ENCODE measurements at places on chromosomes 6 and 20.

DNA sequence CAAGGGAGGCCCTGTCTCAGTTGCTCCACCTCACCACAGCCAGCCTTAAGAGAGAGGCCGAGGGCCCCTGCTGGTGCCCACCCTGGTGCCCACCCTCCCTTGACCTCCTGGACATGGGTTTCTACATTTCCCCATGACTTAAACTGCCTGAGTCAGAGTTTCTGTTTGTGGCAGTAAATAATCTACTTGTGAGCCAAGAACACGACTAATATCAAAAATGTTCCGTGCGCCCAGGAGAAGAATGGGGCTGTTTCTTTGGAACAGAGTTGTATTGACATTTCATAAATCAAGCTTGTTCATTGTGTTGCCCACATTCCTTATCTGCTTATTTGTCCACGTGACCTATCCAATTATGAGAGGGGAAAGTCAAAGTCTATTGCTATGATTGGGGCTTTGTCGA lies 143.5 kb downstream of the ANKRD60 start:
- DNase-seq: no peak

GRCh38 chr6:101001012-101001411 lies 119.9 kb upstream of the ASCC3 start:
- DNase-seq: no peak

DNA sequence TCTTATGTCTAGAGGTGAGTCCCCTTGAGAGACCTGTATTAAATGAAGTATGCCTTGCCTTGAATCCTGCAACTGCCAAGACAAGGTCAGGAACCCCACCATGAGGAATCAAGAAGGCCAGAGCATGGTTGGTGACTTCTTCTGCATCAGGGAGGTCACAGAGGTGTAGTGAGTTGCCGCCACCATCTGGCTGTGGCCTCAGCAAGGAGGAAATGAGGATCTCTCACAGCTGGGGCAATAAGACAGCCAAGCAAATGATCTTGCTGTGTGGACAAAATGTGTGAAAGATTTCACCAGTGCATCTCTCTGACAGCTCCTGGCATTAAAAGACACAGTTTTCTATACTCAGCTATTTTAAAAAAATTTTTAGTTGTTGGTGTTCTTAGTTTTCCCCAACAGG lies 611.0 kb downstream of the DOK5 start:
- DNase-seq: no peak

DNA sequence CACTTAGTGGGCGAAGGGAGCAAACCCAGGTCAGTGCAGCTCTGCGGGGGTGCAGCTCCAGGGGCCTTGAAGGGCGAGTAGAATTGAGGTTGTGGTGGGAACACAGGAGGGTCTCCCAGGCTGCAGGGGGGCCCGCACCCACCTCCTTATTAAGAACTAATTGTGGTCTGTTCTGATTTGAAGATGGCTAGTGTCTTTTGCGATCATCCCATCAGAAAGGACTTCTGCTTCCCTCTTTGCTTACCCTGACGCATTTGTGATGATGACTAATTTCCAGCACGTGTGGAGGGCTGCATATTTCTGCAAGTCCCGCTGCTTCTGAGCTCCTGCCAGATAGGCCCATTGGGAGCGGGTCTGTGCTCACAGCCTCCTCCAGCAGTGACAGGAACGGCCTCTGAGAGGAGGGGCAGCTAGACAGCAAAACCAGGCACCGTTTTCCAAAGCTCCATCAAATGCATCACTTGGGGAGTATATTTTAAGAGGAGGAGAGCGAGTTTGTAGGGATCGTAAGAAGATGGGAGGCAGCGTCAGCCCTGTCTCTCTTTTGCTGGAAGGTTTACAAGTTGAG lies 268.9 kb downstream of the CDH4 start:
- no peak for DNase-seq

DNA sequence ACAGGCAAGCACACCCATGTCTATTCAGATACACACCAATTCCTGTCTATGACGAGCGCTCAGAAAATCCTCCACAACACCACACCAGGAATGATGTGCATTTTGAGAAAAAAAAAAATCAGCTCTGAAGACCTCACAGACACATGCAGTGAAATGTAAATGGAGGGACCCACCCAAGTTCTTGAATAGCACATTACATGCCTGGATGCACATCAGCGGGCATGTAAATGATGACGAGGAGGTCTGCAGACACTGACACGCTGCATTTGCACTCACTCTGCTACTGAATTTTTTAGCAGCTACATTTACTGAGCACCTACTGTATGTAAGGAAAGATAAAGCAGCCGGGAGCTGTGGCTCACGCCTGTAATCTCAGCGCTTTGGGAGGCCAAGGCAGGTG lies 14.7 kb downstream of the NRSN2 start:
- DNase-seq: no peak

GRCh38 chr6:102474041-102474807 lies 1080.7 kb downstream of the GRIK2 start:
- no peak for DNase-seq

GRCh38 chr6:167137881-167138280 lies 15.0 kb downstream of the CCR6 start:
- DNase-seq: no peak
